T-helper 2 cell treated with Interferon-gamma antibody and Interleukin-4, amounts not matched to agents 5 μg/mL and 100 μg/mL, for 36 hours (primary cell): ENCODE measurements at places on chromosomes 1 and 21.

- no peak for DNase-seq
Measured at GRCh38 chr1:240869071-240869470, 257.1 kb upstream of the GREM2 start.

- no peak for DNase-seq
Measured at GRCh38 chr21:26406526-26406925, 166.6 kb downstream of the CYYR1 start.

DNA sequence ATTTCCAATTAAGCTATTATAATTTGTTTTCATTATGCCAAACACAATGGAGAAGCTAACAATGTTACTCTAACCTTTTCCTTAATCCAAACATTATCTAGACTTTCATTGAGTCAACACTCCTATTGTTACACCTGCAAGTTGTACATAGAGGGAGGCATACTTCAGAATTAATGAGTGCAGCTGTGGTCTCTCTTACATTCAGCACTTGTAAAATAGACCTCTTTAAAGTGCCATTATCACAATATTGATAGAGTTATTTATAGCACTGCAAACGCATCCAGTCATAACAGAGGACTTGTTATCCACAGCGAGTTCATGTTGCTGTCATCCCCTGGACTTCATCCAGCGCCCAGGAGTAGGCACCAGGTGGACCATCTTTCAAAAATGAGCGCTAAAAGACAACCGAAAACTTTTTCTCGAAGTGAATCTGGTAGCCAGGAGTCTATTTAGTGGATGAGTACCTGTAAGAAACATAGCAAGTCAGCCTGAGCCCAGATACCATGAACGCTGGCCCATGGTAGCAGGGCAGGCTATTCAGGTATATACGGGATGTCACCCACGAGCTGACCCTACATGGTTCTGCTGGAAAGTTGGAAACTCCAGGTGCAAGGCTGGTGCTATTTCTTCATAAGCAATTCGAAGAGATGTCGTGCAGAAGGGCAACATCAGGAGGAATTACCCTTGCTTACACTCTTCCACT lies 70.6 kb upstream of the NFIA start:
- no peak for DNase-seq

DNA sequence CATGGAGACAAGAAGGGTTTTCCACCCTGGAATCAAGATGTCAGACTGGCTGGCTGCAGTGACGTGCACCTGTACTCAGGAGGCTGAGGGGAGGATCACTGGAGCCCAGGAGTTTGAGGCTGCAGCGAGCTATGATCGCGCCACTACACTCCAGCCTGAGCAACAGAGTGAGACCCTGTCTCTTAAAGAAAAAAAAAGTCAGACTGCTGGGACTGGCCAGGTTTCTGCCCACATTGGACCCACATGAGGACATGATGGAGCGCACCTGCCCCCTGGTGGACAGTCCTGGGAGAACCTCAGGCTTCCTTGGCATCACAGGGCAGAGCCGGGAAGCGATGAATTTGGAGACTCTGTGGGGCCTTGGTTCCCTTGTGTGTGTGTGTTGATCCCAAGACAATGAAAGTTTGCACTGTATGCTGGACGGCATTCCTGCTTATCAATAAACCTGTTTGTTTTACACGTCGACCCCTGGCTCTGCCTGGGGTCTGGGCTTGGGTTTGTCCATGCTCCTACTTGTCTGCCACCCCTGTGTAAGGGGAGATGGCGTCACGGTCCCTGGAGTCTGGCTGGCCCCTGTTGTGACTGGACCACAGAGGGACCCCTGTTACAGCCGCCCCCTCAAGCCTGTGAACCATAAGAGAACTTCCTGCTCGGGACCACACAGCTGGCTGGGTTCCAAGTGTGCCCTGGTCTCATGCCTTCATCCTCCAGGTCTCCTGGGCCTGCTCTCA lies 20.9 kb upstream of the VPS13D start:
- peak; percentile 73 for DNase-seq

GRCh38 chr1:205947024-205947423 lies 3.8 kb upstream of the SLC26A9 start:
- no peak for DNase-seq

DNA sequence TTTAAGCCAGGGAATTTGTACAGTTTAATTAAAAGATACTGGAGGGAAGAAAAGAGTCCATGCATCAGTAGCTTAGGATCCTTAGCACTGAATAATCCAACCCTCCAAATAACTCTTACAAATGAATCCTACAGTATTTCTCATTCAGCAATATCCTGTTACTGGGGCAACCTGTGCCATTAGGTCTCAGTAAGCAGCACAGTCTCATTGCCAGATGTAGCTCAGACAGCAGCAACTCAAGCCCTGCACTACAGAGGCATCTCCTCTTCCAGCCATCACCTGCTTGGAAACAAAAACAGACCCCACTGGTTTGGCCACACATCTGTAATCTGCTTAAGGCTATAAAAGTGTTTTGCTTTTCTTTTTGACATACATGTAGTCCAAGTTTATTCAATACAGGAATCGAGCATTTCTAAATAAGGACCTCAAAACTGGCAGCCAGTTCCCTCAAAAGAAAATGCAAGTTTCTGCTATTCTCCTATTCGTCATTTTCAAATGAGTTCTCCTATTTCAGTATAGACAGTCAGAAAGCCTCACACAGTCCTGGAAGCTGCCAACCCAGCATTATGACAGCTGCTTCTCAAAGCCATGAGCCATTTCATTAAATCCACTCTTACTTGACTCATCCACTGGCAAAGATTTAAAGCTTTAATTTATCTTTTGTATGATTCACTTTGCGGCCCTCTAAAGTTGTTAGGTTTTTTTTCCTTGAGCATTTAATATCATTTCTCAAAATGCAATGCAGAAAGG lies 129.0 kb downstream of the APP start:
- no peak for DNase-seq
